Caki2 (cell line): ENCODE measurements at places on chromosomes 11 and 22. TPM values are rescaled to one million over a fixed set of nuclear protein-coding genes. Genes with fewer than 3 reads are reported as not detected.

GRCh38 chr11:93585758-93586157 is 42.6 kb upstream of the SMCO4 start:
- no peak for DNase-seq

DNA sequence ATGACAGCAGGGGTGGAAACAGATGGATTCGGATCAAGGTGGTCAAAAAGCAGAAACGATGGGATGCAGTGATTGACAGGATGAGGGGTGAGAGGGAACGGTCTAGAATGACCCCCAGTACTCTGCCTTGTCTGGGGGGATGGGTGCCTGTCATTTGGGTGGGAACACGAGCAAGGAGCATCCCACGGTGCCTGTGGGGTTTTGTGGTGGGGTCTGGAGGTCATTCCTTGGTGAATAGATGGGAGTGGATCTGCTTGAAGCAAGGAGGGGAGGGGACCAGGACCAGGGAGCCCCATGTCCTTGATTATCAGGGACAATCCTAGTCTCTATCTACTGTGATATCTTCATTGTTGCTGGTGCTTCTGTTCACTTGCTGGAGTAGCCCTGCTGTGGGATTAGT is 8.1 kb upstream of the CERK start:
- no peak for DNase-seq

GRCh38 chr11:24233041-24233440 is 263.8 kb upstream of the LUZP2 start:
- DNase-seq: no peak

GRCh38 chr11:78957476-78958245 is 383.0 kb upstream of the NARS2 start:
- DNase-seq: no peak

GRCh38 chr22:38842512-38843200 is 1.2 kb downstream of the NPTXR start:
- no peak for DNase-seq

GRCh38 chr22:23357053-23357452 is 176.7 kb downstream of the BCR start:
- no peak for DNase-seq

DNA sequence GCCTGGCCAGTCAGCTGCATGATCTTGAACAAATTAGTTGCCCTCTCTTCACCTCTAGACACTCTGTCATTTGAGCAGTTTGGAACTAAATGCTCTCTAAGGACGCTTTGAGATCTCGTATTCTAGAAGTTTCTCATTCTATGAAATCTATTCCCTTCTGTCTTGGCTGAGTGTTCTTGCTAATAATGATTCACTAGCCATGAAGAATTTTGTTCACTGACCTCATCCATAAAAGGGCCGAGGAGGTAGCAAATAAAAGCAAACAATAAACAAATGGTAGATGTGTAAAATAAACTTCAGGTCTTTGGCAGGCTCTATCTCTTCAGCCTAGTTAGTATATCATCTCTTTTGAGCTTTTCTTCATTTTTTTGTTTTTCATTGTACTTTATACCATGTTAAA is 76.6 kb downstream of the USP35 start:
- no peak for DNase-seq

DNA sequence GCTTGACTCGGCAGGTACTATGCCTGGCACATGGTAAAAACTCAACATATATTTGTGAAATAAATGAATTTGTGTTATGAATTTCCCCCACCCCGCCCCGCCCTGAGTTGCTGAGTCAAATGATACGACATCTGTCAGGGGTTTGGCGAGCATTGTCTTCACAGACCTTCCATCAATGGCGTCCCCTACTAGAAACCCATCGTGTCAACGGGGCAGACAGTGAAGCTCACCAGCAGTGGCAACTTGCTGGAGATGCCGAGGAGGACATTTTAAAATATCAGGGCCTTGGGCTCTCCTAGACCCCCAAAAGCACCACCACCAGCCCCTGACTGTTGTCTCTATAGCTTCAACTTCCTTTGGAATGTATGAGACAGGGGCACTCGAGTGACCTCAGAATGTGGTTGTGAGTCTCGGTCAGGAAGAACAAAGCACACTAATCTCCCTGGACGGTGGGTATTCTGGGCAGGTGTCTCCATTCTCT is 761 bp upstream of the NXF1 start:
- no peak for DNase-seq

DNA sequence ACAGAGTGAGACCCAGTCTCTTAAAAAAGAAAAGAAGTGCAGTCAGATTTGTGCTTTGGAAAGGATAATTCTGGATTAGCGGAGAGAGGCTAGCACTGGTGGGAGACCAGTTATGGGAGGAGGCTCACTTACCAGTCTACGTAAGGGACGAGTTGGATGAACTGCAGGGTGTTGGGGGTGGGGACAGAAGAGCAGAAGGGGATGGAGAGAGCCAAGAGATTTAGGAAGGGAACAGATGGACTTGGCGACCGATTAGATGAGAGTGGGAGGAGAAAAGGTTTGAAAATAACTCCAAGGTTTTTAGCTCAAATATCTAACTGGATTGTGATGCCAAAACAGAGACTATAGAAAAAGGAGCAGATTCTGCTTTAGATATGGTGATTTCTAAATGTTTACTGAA is 81.4 kb downstream of the SFI1 start:
- no peak for DNase-seq

DNA sequence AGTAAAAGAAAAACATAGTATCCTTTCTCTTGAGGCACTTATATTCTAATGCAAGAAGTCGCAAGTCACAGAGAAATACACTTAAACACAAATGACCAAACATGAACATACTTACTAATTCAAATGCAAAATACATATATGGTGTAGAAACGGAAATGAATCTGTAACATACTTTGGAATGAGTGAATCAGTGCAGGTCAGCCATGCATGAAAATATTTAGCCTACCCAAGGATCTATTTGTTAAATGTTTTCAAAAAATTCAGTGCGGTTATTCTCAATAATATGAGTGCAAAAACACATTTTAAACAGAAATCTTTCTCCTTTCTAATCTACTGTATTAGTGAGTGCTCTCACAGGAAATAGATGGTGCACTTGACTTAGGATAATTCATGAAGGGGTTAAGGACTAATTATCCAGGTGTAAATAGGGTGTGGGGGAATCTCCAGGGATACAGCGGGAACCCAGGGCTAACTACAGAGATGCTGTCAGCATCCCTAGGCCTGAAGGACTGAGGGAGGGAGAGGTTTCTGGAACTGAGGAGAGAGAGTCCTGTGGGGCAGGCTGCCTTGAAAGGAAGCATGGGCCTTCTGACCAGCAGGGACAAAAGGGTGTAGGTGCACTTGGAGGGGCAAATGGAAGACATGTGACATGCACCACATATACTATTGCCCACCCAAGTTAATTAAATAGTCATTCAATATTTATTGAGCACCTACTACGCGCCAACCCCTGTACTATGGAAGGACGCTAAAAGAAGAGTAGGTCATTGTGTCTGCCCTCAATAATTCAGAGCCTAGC is 139.2 kb downstream of the MAML2 start:
- no peak for DNase-seq

GRCh38 chr11:128467041-128467440 is 120.3 kb downstream of the ETS1 start:
- DNase-seq: no peak

GRCh38 chr11:19359221-19360000 is 118.7 kb upstream of the E2F8 start:
- no peak for DNase-seq

GRCh38 chr11:62315431-62315830 is 16.6 kb upstream of the SCGB1D4 start:
- no peak for DNase-seq

DNA sequence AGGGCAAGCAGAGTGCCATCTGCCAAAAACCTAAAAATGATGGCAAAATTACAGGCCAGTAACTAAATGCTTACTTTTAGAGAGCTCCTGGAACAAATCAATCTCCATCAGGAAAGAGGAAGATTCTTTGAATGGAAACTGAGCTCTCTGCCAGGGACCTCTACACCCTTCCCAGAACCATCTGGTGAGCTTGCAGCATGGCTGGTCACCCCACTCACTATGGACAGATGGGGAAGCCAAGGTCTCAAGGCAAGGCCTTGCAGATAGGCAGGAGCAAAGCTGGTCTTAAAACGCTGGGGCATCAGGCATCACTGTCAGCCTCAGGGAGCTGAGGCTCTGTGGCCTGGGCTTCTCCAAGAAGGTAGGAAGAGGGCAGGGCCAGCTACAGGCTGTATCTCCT is 36.2 kb downstream of the SERGEF start:
- no peak for DNase-seq

DNA sequence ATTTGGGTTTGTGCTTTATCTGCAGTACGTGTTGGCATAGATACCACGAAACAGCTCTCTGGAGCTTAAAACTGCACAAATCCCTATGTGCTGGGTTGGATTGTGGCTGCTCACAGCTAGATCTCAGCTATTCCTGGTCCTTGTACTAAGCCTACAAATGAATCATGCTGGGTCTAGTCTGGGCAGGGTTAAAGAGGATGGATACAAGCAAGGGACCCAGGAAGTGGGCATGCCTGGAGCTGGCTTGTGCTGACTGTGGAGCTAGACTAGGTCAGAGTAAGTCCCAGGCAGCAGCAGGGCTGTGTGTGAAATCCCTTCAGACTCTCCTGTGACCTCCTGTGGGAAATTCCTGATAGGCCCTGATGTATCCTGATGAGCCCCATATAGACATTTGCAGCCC is 3.9 kb upstream of the E2F8 start:
- no peak for DNase-seq

GRCh38 chr11:41250408-41250935 is 209.0 kb downstream of the LRRC4C start:
- no peak for DNase-seq

GRCh38 chr11:61632096-61632495 is 48.1 kb upstream of the DAGLA start:
- DNase-seq: no peak

GRCh38 chr11:4576880-4577279 is 4.7 kb upstream of the OR52I2 start:
- no peak for DNase-seq

- no peak for DNase-seq
These were observed 453.1 kb downstream of the SOX6 start for GRCh38 chr11:15903246-15903645.

DNA sequence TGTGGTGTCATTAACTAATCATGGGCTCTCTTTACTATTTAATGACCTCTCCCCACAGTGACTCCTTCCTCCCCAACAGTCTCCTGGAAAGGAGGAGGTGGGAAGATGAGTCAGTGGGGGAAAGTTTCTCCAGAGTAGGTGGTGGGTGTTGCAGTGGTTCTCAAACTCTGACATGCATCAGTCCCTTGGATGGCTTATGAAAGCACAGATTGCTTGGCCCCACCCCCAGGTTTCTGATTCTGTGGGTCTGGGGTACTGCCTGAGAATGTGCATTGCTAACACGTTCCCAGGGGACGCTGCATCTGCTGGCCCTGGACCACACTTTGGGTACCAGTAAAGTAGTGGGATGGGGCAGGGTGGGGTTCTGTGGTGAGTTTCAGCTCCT is 9.8 kb downstream of the CD82 start:
- no peak for DNase-seq

- no peak for DNase-seq
These were observed 6.9 kb downstream of the MCAT start for GRCh38 chr22:43136255-43136654.

- DNase-seq: peak; percentile 78
These were observed 1.4 kb downstream of the GAL3ST1 start for GRCh38 chr22:30572840-30573593.

The BBOX1 gene
- total RNA-seq: not detected in 2 replicates

The KCNQ1 gene
- total RNA-seq: 3.9 TPM in 1 of 2 replicates, not detected in the other

The CD44 gene
- total RNA-seq: 219 and 226 TPM in 2 replicates

The KLHDC7B gene
- not detected in 2 replicates for total RNA-seq

The NLRP6 gene
- not detected in 2 replicates for total RNA-seq

The NEFH gene
- total RNA-seq: not detected in 2 replicates

The PANX3 gene
- total RNA-seq: not detected in 2 replicates

The CHCHD10 gene
- total RNA-seq: 3.1 and 16.0 TPM in 2 replicates
